ENCODE measurements at places on chromosomes 16 and 17.

DNA sequence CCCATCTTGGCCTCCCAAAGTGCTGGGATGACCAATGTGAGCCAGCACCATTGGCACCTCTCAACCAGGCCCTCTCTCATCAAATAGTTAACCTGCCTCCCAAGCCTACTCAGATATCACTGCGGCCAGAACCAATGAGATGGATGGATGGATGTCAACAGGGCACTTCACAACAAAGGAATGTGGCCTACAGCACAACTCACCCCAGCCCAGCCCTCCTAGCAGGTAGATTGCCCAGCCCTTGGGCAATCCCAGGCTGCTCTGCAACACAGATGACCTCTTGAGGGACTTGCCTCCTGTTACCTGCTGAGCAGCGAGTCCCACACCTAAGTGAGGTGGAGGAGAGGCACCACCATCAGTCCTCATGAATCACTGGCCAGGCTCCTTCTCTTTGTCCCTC lies 22.6 kb upstream of the KIFC3 start:
- DNase-seq: no peak

DNA sequence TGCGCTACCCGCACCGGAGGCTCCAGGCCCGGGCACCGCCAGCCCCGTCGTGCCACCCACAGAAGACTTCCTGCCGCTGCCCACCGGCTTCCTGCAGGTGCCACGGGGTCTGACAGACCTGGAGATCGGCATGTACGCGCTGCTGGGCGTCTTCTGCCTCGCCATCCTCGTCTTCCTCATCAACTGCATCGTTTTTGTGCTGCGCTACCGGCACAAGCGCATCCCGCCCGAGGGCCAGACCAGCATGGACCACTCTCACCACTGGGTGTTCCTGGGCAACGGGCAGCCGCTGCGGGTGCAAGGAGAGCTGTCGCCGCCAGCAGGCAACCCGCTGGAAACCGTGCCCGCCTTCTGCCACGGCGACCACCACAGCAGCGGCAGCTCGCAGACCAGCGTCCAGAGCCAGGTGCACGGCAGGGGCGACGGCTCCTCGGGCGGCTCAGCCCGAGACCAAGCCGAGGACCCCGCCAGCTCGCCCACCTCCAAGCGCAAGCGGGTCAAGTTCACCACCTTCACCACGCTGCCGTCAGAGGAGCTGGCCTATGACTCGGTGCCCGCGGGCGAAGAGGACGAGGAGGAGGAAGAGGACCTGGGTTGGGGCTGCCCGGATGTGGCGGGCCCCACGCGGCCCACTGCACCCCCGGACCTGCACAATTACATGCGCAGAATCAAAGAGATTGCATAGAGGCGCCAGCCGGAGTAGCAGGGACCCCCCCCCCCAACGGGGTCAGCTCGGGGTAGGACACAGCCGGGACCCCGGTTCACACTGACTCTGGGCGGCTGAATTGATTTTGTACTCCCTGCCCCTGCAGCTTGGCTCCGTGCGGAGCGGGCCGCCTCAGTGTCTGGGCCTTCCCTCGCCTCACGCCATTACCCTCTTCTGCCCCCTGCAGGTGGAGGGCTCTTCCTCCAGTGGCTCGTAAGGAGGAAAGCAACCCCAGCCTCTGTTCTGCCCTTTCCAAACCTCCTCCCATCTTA lies 58.5 kb downstream of the TMEM132E start:
- DNase-seq: peak; percentile 79

DNA sequence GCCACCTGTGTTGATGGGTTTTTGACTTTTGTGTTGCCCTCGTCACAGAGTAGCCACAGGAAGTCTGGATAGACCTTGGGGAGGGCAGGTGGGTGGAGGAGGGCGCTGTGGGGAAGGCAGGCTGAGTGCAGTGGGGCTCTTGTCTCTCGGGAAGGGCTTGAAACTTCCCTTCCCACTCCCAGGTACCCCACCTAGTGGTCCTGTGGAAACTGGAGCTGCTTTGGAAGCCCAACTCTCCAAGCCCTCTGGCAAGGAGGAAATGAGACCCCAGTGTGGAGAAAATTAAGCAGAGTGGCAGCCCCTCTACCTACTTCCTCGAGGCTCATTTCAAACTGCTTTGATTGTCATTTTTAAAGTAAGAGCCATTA lies 9.2 kb downstream of the CA5A start:
- DNase-seq: no peak

GRCh38 chr16:23359092-23359760 lies 57.1 kb downstream of the SCNN1B start:
- no peak for DNase-seq

DNA sequence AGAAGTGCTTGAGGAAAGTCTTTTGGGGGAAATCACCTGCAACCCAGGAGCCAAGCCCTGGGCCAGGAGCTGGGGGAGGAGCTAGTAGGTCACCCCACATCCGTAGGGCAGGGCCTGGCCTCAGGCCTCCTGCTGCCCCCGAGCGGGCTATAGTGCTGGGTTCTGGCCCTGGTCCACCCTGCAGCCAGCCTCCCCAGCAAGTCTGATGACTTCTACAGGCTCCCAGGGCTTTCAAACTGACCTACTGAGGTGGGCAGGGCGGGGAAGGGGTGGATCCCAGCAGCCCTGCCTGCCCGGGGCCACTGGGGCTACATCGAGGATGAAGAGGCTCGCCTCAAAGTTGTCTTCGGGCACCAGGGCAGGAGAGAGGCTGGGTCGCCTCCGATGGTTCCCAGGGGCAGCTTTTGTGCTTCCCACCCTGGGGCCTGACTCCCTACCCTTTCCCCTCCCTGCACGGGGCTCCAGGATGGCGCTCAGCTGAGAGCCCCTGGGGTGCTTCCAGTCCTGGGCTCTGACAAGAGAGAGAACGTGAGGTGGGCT lies 5.0 kb downstream of the CENPX start:
- no peak for DNase-seq

DNA sequence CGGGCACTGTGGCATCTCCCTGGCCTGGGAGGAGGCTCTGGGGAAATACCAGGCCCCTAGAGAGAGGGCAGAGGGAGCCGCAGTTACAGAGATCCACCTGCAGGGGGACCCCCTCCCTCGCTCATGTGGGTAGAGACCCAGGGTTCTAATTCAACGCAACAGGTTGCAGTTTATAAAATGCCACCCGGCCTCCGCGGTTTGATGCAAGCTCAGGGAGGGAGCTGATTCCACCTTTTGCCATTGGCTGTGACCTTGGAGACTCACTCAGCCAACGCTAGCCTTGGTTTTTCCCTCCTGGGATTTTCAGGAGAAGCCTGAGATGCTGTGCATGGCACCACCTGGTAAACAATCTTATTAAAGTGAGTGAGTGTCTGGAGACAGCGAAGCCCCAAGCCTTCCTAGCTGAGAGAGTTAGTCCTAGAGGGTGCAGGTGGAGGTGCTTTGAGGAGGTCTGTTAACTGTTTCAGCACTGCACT lies 12.1 kb downstream of the TTLL6 start:
- peak; percentile 68 for DNase-seq

DNA sequence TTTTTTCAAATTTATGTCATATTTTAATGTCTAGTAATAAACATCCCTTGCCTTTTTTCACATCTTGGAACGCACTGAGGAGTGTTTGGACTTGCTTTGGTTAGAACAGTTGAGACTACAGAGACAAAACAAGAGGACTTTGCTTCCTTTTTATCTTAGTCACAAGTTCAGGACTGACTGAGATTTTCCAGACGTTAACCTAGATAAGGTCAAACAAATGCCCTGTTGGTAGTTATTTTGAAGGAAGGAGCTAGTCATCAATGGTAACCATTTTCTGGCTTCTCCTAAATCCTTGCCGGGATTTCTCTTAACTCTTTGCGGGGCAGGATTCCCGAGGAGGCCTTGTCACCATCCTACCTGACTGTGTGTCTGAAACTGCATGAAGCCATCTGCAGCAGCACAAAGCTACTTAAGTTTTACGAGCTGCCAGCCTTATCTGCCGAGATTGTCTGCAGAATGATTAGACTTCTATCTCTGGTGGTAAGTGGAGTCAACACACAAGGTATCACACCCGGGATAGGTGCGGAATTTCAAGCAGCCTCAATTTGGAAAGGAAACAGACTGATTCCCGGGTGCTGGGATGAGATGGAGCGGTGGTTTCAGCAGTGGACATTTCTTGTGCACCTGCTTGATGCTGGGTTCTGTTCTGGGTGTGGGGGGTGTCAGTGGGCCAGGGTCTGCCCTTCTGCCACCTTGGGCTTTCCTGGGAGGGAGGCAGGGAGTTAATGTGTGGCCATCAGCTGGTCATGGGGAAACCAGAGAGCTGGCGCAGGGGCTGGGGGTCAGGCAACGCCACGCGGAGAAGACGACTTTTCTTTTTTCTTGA lies 48.3 kb downstream of the RNF213 start:
- DNase-seq: no peak

Data from CD4-positive, alpha-beta T cell treated with Interleukin-2 at 100 ng/mL for 4 hours (primary cell).